ENCODE measurements at places on chromosomes 16 and 17.

GRCh38 chr17:29732613-29733012 is 109.9 kb upstream of the CORO6 start:
- no peak for DNase-seq

DNA sequence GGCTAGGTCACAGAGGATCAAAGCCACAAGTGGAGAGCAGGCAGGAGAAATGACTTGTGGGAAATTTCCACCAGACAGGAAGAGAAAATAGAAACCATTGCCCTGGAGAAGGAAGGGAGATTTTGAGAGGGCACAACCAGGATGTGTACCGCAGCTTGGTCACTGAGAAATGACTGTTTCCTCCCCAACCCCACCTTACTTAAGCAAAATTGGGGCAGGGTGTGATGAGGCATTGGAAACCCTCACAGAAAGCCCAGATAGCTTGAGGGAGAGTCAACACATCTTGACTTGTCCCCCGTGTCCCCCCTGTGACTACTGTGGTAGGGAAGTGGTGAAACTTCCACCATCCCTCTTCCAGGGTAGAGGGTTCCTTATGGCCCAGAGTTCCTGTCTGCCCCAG is 113.5 kb upstream of the FAM20A start:
- no peak for DNase-seq

GRCh38 chr17:8220783-8221662 is 10.6 kb upstream of the AURKB start:
- peak; percentile 94 for DNase-seq

GRCh38 chr16:83013071-83013470 is 386.3 kb downstream of the CDH13 start:
- DNase-seq, result no peak

- no peak for DNase-seq
Observed at GRCh38 chr16:2252806-2253148, 1.4 kb upstream of the ECI1 start.

DNA sequence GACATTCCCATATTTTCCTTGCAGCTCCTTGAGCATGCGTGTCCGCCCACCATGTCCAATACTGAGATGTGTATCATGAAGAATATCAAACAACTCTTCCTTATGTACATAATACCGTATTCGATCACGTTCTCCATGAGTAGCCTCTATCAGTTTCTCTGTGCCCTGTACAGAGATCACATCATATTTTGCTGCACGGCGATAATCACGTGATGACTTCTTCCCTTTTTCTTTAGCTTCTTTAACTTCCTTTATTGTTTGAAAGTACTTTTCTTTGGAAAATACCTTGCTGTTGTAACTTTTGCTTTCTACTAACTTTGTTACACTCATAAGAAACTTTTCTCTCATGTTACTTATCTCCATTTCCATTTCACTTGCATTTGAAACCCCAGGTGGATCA is 6.6 kb downstream of the KRABD2 start:
- DNase-seq, result no peak

GRCh38 chr16:12429756-12430155 is 373.9 kb downstream of the CPPED1 start:
- no peak for DNase-seq

DNA sequence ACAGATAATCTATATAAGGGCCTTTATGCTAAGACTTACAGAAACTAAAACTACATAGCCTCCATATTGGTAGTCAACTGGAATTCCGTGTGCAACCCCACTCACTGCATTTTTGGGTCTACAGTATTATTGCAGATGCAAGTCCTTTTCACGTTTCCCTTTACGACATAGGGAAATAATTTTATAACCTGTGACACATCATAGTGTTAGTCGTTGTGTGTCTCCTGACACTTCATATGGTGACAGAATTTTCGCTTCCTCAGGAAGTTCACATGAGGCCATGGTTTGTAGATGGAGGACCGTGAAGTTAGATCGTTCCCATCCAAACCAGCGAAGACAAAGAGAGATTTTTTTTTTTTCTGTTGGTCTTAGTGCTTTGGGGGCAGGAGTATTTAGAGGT is 15.7 kb upstream of the MRC2 start:
- DNase-seq, result no peak

DNA sequence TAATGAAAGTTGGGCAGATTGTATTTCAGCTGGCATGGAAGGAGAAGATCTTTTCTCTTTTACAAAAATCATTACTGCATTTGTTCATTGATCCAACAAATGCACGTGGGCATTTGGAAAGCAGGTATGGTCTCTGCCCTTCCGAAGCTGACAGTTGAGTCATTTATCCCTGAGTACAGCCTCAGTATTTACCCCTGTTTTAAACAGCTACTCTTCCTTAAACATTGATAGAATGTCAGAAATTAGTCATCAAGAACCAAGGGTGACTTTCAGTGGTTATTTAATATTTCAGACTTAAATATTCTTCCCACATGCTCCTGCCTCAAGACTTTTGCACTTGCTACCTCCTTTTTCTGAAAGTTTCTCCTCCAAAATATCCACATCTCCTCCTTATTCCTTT is 226.7 kb upstream of the HSBP1 start:
- no peak for DNase-seq

DNA sequence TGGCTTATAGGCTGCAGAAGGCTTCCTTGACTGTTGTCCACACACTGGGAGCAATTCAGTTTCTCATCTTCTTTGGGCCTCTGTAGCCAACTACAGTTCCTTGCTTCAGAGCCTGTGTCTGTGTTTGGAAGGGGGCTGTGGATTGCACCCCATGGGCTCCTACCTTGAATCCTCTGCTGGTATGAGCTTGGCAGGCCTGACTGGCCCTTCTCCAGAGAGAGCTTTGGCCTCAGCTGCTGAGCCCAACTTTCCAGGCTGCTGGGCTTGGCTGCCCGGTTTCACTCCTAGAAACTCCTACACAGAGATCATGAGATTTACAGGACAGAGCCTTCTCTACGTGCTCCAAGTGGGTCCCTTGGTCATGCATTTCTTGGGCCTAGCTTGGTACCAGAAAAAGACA is 354.4 kb downstream of the SNX29 start:
- no peak for DNase-seq

GRCh38 chr16:29806099-29806579 is at the start of gene MAZ:
Gene MAZ, plus strand, starts transcription at chr16:29806529. Its CDS starts 173 bp downstream, at chr16:29806702.
- no peak for DNase-seq

- DNase-seq, result no peak
Observed at GRCh38 chr16:53556521-53556920, 53.5 kb upstream of the AKTIP start.

GRCh38 chr17:19713901-19714361 is 2.5 kb downstream of the SLC47A2 start:
- no peak for DNase-seq

DNA sequence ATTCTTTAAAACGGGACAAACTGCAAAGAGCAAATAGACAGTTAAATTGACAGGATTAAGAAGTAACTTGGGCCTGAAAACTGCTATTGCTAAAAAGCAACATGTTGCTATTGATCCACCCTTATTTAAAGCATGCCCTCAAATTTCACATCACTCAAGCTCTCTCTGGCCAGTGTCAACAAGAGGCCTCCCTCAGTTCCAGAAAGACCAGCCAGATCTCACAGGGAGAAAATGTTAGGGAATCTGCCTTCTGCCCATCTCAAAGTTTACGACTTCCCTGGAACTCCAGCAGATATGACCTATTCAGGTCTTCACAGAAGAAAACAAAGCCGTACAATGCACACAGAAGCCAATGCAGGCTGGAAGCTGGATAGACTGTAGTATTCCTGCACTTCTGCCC is 8.9 kb downstream of the CFAP20 start:
- DNase-seq, result no peak

GRCh38 chr17:69870091-69870530 is 204.9 kb upstream of the KCNJ16 start:
- no peak for DNase-seq

- DNase-seq, result no peak
Observed at GRCh38 chr17:5794881-5795506, 210.7 kb upstream of the NLRP1 start.

GRCh38 chr17:31311526-31311925 is 2.3 kb downstream of the EVI2B start:
- DNase-seq, result no peak

- peak; percentile 76 for DNase-seq
Observed at GRCh38 chr17:15944759-15945526, at the start of gene ADORA2B. Gene ADORA2B, plus strand, starts transcription at chr17:15945130. Its CDS starts 119 bp downstream, at chr17:15945249.

GRCh38 chr16:67941469-67942199 is 2.3 kb downstream of the LCAT start:
- DNase-seq, result no peak

DNA sequence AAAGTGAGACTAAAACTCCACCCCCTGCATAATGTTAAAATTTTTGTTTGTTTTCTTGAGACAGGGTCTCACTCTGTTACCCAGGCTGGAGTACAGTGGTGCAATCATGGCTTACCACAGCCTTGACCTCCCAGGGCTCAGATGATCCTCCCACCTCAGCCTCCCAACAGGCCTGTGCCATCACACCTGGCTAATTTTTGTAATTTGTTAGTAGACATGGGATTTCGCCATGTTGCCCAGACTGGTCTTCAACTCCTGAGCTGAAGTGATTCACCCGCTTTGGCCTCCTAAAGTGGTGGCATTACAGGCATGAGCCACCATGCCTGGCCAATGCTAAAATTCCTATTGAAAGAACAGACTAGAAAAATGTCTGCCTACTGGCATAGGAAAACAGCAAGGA is 103.8 kb downstream of the TRIM37 start:
- no peak for DNase-seq

GRCh38 chr16:22093996-22094395 is 1.7 kb downstream of the VWA3A start:
- no peak for DNase-seq

- DNase-seq, result no peak
Observed at GRCh38 chr17:45871718-45872117, 22.6 kb upstream of the MAPT start.

- no peak for DNase-seq
Observed at GRCh38 chr17:67015001-67015400, 29.4 kb upstream of the CACNG1 start.

GRCh38 chr16:78972986-78973385 is 627.6 kb downstream of the MAF start:
- DNase-seq, result no peak

GRCh38 chr16:68384288-68385161 is 63.8 kb downstream of the SMPD3 start:
- no peak for DNase-seq

DNA sequence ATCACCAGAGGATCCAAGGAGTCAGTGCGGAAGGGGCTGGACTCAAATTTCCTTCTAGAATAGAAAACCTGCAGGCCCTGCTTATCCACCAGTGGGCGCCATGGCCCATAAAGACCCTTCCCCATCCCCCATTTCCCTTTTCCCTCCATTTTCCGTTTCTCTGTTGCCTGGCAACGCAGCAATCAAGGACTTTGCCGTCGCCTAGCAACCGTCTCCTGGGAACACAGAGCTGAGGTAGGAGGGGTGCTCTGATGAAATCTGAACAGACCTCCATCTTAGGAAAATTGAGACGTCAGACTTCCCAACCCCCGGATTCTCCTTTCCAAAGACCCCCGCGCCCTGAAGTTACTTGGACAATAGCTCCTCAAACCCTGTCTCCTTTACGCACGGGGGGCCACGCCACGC is 5.7 kb downstream of the DLG4 start:
- DNase-seq, result peak; percentile 79

GRCh38 chr17:43324205-43324893 is 74.4 kb upstream of the ARL4D start:
- DNase-seq, result no peak

- DNase-seq, result no peak
Observed at GRCh38 chr16:89098767-89099430, 5.2 kb downstream of the ACSF3 start.

GRCh38 chr17:67022451-67022810 is 21.9 kb upstream of the CACNG1 start:
- no peak for DNase-seq

DNA sequence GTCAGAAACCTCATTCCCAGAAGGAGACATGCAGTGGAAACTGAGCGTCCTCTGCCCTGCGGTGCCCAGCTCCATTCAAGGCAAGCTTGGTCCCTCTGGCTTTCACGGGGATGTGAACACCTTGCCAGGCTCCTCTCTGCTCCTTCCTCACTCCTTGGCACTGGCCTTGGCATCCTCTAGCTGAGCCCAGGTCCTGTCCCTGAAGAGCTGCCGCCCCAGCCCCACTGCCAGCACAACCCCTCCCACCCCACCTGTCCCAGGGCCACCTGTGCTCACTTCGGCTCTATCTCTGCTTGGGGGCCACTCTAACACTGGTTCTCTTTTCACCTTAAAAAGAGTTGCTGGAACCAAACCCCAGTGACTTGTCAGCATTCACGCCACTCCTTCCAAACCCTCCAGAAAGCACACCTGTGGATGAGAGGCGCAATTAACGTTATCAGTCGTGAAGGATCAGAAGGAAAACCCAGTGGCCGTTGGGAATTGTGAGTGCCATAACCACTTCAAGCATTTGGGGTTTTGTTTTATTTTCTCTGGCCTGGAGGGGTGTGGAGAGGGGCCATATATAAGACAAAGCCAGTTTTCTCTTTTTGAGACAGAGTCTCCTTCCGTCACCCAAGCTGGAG is 103.7 kb downstream of the AXIN2 start:
- no peak for DNase-seq

- DNase-seq, result peak; percentile 79
Observed at GRCh38 chr16:71540-72401, 660 bp downstream of the RHBDF1 start.

DNA sequence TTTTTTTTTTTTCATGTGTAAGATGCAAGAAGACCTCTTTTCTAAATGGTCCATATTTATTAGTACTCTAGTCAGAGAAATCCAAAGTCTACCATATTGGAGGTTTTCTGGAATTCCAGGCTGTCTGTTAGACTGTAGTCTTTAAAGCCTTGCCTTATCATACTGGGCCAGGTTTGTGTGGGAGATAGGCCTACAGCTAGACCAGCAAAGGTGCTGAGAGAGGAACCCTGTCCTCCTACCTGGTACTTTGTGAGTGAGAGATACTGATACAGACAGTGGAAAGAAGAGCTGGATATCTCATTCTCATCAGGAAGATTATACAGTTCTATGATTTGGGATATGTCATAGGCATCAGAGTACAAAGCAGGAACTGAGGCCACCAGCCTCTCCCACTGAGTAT is 8.1 kb downstream of the RHOT1 start:
- no peak for DNase-seq

GRCh38 chr16:57371494-57372371 is 557 bp upstream of the CX3CL1 start:
- DNase-seq, result no peak

DNA sequence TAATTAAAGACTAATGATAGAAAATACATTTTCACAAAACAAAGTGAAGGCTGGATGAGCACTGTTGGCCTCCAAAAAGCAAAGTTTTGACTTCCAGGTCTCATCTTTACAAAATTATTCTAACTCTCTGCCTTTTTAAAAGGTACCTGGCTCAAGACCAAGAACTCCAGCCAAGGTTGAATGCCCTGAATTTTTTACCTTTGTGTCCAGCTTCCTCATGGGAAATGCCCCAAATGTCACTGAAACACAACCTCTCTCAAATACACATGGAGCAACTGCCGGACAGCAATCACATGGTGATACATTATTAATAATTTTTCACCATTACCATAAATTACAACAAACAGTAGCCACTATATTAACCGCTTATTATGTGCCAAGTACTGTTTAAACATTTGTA is 32.2 kb downstream of the ADAMTS18 start:
- DNase-seq, result no peak

DNA sequence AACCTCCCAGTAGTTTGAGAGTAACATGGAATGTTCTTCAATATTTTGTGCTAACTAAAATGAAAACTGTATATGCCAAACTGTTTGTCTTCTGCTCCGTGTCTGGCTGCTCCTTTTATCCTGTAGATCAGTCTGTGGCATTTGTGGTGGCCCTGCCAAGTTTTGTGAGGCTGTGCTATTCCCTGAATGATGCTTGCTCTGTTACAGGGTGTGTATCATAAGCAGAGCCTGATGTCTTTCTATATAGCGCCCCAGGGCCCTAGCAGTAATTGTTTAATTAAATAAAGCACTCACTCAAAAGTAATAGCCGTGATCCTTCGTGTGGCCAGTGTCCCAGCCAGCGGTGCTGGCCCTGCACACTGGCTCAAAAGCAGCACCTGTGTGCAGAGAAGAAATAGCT is 27.8 kb upstream of the NAT9 start:
- DNase-seq, result no peak
